Kasumi-1 (cell line): ENCODE measurements at places on chromosomes 11 and 22.

DNA sequence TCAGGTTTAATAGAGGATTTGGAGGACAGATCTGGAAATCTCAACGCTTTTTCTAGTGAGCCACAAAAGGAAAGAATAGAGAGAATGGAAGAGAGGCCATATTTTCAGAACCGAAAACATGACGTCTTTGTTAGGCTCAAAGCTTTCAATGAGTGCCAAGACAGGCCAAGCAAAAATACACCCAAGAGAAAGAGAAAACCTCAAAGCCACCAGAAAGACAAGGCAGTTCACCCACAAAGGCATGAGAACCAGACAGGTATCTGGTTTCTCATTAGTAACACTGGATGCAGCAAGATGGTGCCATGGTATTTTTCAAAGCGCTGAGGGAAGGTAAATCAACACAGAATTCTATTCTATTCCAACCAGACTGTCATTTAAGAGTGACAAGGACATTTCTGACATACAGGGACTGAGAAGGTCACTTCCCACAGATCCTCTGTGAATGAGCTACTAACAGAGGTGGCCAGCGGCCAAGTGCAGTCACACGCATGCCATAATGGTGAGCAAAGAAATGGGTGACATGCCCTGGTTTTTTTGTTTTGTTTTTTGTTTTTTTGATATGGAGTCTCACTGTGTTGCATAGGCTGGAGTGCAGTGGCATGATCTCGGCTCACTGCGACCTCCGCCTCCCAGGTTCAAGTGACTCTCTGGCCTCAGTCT, 41.9 kb downstream of the TOLLIP start:
- no peak for DNase-seq

GRCh38 chr11:859394-860131, 16.9 kb downstream of the TSPAN4 start:
- DNase-seq: peak; percentile 71

DNA sequence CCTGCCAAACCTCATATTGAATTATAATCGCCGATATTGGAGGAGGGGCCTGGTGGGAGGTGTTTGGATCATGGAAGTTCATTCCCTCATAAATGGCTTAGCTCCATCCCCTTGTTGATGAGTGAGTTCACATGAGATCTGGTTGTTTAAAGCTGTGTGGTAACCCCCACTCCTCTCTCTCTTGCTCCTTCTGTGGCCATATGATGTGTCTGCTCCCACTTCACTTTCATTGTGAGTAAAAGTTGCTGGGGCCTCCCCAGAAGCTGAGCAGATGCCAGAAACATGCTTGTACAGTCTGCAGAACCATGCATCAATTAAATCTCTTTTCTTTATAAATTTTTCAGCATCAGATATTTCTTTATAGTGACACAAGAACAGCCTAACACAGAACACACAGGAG, 929.0 kb upstream of the FAT3 start:
- DNase-seq: no peak

DNA sequence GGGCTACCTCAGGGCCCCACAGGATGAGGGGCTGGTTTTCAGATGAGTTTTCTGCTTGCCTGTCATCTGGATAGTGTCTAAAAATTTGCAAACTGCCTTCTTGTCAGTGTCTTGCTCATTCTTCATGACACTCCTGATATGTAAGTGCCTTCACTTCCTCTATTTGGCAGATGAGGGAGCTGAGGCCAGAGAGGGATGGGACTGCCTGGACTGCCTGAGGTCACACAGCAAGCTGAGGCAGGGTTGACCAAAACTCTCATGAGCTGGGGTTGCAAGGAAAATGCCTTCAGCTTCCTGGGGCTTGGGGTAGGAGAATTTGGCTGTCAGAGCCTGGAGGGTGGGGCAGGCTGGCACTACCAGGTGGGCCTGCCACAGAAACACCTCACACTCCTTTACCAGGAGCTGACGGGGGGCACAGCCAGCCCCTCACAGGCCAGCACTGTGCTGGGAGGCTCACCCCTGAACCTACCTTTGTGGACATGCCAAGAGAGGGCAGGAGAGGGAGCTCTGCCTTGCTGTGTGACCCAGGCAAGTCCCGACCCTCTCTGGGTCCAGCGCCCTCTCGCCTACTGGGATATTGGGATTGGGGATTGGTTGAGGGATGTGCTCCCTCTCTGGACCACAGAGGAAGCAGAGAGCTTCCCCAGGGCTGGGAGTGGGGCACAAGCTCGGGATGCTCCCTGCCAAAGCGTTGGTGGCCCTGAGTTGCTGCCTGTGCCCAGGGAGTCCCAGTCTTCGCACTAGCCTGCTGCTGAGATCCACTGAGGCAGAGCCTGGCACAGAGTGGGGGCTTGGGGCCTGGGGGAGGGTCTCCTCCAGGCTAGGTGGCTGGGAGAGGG, 1.9 kb upstream of the P2RY6 start:
- DNase-seq: peak; percentile 62

- peak; percentile 25 for DNase-seq
Measured at GRCh38 chr11:13668957-13669521, 571 bp downstream of the FAR1 start.

- DNase-seq: no peak
Measured at GRCh38 chr11:122123263-122123929, 7.4 kb upstream of the BLID start.

DNA sequence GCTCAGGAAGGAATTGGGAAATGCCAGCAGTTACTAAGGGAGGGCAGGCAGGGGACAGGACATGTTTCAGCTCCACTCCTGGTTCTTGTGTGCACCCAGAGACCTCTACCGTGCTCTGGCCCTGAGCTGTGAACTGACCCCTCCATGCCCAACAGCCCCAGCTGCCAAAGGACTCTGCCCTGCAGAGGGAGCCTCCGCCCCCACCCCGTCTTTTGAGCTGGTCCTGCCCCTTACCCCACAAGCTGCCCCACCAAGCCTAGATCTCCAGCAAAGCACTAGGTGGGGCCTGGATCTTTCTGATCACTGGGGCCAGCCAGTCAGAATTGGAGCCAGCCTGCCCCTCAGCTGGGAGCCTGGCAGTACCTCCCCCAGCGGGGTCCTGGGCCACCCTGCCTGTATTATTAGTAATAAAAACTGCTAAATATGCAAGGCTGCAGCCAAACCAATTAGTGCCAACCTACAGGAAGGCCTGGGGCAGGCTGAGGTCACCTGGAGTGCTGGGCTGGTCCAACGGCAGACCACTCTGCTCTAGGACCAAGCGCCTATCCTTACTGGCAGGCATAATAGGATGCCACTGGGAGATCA, 23.9 kb upstream of the DRICH1 start:
- DNase-seq: no peak

GRCh38 chr11:126990716-126991480, 9.7 kb downstream of the KIRREL3 start:
- DNase-seq: no peak

- no peak for DNase-seq
Measured at GRCh38 chr11:34960277-34960676, 43.9 kb downstream of the PDHX start.
